ENCODE measurements at places on chromosomes 1 and 21. TPM values are rescaled to one million over a fixed set of nuclear protein-coding genes. Genes with fewer than 3 reads are reported as not detected.

Gene ATP1A4
- total RNA-seq = under 0.01 TPM

Gene MIXL1
- 0.25 TPM for total RNA-seq

Gene SPRR4
- not detected for total RNA-seq

Gene OLIG2
- total RNA-seq = 15.2 TPM

Gene ITLN1
- total RNA-seq = not detected

Gene WNT4
- 3.4 TPM for total RNA-seq

Gene FAF1
- 30.5 TPM for total RNA-seq

Gene CLCNKA
- total RNA-seq = not detected

Gene TAL1
- total RNA-seq = 2.7 TPM

Gene ANGPTL3
- total RNA-seq = not detected

Gene IGSF5
- total RNA-seq = 0.25 TPM

Gene SLC44A3
- total RNA-seq = 1.7 TPM

Gene EXOC8
- 28.8 TPM for total RNA-seq

Gene KCNN3
- 4.9 TPM for total RNA-seq

Gene DNAJC6
- total RNA-seq = 123 TPM

Gene SLC30A2
- not detected for total RNA-seq

Gene C1QTNF12
- total RNA-seq = 0.25 TPM

Gene BSND
- total RNA-seq = not detected

Gene SPATC1L
- 6.1 TPM for total RNA-seq

Gene LCE1B
- not detected for total RNA-seq

Gene ITGB2
- total RNA-seq = 3.4 TPM

Gene LRRC71
- 0.25 TPM for total RNA-seq

Gene RAP1GAP
- total RNA-seq = 22.6 TPM

Gene SPRR1A
- not detected for total RNA-seq
